ENCODE measurements at places on chromosomes 16 and 17. TPM values are rescaled to one million over a fixed set of nuclear protein-coding genes. Genes with fewer than 3 reads are reported as not detected.
A peak's percentile ranks its signal among the peaks of the same experiment; 100 is the strongest.

- peaks cover 16% of the 10 kb centered on the region for H3K4me1 ChIP-seq
- H3K36me3 ChIP-seq: no peaks in the 10 kb centered on the region
- no peaks in the 10 kb centered on the region for H3K27me3 ChIP-seq
- H3K27ac ChIP-seq: peak within 1 kb of the TSS; percentile 87
These were observed at the start of gene NLRC5 for GRCh38 chr16:56988948-56989945. NLRC5 (plus strand) TSS chr16:56989557; CDS start chr16:57020713, 31,156 bp downstream.

The FOXJ1 gene
- total RNA-seq: not detected

DNA sequence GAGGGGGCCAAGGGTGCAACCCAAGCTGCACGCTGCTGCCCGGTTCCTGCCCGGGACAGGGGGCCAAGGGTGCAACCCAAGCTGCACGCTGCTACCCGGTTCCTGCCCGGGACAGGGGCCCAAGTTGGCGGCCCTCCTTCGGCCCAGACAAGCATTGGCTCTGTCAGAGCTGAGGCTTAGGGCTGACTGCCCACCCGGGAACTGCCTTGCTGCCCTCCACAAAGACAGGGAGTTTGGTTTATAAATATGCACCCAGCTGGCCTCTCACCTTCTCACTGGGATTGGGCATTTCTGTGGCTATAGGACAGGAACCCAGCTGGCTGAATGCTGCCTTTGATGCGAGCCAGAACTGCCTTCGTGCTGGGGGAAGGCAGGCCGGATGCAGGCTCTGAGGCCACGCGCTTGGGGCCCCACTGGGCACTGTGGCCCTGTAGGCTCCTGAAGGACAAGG is 105.7 kb downstream of the IRX5 start:
- H3K4me3 ChIP-seq: no peak overlapping the region
- no peak for DNase-seq
- H3K27me3 ChIP-seq: no peaks in the 10 kb centered on the region
- no peaks in the 10 kb centered on the region for H3K36me3 ChIP-seq
- no peak overlapping the region for H3K27ac ChIP-seq

GRCh38 chr16:73544826-73545225 is 496.9 kb upstream of the ZFHX3 start:
- no peak overlapping the region for H3K4me3 ChIP-seq
- H3K27me3 ChIP-seq: no peaks in the 10 kb centered on the region
- no peaks in the 10 kb centered on the region for H3K4me1 ChIP-seq
- no peak overlapping the region for H3K27ac ChIP-seq
- H3K36me3 ChIP-seq: no peaks in the 10 kb centered on the region
- no peak for DNase-seq

GRCh38 chr16:57680842-57681375 is 12.8 kb downstream of the ADGRG3 start:
- H3K4me3 ChIP-seq: no peak overlapping the region
- no peak overlapping the region for H3K27ac ChIP-seq
- no peaks in the 10 kb centered on the region for H3K27me3 ChIP-seq
- no peak for DNase-seq
- no peaks in the 10 kb centered on the region for H3K36me3 ChIP-seq

- H3K4me3 ChIP-seq: no peak overlapping the region
- no peak for DNase-seq
- H3K27ac ChIP-seq: no peak overlapping the region
- no peaks in the 10 kb centered on the region for H3K27me3 ChIP-seq
- H3K36me3 ChIP-seq: peaks cover 70% of the 10 kb centered on the region
These were observed 30.0 kb downstream of the CRAMP1 start for GRCh38 chr16:1642148-1642547.

DNA sequence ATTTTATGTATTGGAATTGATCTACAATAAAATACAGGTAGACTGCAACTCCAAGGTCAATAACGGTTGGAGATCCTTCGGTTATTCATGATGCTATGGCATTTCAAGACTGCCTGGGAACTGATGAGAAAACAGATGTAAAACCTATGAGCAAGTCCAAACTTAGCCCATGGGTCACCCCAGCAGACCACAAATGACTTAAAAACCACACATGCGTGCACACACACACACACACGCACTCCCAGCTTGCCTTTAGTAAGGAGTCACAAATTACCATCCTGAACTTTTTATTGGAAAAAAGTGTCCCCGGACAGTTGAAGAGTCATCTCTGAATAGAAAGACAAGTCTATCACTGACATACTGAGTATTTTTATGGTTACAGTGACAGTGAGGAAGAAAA is 26.7 kb downstream of the TRIM25 start:
- H3K4me1 ChIP-seq: no peaks in the 10 kb centered on the region
- no peaks in the 10 kb centered on the region for H3K27me3 ChIP-seq
- H3K27ac ChIP-seq: no peak overlapping the region
- H3K36me3 ChIP-seq: peaks cover 45% of the 10 kb centered on the region
- no peak for DNase-seq
- H3K4me3 ChIP-seq: no peak overlapping the region

DNA sequence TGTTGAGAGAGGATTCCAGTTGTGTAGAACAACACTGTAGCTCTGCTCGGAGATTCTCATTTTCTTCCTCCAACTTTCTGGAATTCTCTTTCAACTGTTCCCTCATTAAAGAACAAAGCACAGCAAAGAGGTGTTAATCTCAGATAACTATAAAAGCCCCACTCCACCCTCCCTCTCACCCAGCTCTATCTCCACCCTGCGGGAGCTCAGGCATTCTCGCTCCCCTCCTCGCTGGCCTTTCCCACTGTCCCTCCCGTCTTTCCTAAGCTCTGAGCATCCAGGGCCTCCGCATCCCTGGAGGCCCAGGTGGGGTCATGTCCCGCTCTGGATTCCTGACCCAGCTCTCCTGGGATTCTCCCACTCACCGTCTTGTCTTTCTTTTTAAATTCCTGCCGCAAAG is 35.1 kb downstream of the DHX38 start:
- DNase-seq: no peak
- no peaks in the 10 kb centered on the region for H3K27me3 ChIP-seq
- no peak overlapping the region for H3K27ac ChIP-seq
- no peaks in the 10 kb centered on the region for H3K4me1 ChIP-seq
- no peak overlapping the region for H3K4me3 ChIP-seq
- H3K36me3 ChIP-seq: no peaks in the 10 kb centered on the region

- H3K36me3 ChIP-seq: no peaks in the 10 kb centered on the region
- H3K4me3 ChIP-seq: no peak overlapping the region
- no peaks in the 10 kb centered on the region for H3K27me3 ChIP-seq
- no peak for DNase-seq
- H3K27ac ChIP-seq: no peak overlapping the region
- no peaks in the 10 kb centered on the region for H3K4me1 ChIP-seq
These were observed 37.2 kb upstream of the HS3ST3A1 start for GRCh38 chr17:13638855-13639458.
